ENCODE measurements at places on chromosomes 16 and 17. TPM values are rescaled to one million over a fixed set of nuclear protein-coding genes. Genes with fewer than 3 reads are reported as not detected.

MT1F gene
- 1.3 TPM for total RNA-seq

NPIPB9 gene
- total RNA-seq = 0.24 TPM

TOP2A gene
- 89.5 TPM for total RNA-seq

C16orf95 gene
- total RNA-seq = not detected

CASKIN2 gene
- total RNA-seq = 6.7 TPM

NPIPB13 gene
- 0.13 TPM for total RNA-seq

RGS11 gene
- 0.88 TPM for total RNA-seq

RNF222 gene
- not detected for total RNA-seq

PRR15L gene
- 0.26 TPM for total RNA-seq

AOC3 gene
- 1.5 TPM for total RNA-seq

ZNF267 gene
- total RNA-seq = 7.8 TPM

CCL3 gene
- total RNA-seq = not detected

Measured in epithelial cell of alveolus of lung (primary cell).